Tibial artery (tissue), 4 donors: ENCODE measurements at places on chromosomes 12 and 14.

- peak; percentile 33 for DNase-seq
Observed at GRCh38 chr14:95255487-95255886, 64.2 kb downstream of the CLMN start.

GRCh38 chr14:21267886-21268616 lies 1.2 kb downstream of the HNRNPC start:
- DNase-seq = no peak

GRCh38 chr14:98156411-98156810 lies 1115.6 kb downstream of the BCL11B start:
- DNase-seq = no peak

DNA sequence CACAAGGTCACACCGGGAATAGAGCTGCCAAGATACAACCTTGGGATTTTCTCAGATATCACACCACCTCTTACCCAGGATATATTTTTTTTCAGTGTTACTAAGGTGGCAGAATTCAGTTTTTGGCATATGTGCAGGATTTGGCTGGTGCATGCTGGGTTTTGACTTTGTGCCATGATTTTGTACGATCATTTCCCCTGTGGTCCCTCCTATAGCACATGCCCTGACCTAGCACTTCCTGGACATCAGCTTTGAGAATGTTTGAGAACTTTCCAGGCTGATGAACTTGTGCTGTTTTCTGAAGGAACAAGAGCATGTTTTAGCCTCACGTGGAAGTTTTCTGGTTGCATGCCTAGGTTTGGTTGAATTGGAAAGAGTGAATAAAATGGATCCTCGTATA lies 11.0 kb upstream of the TBPL2 start:
- DNase-seq = no peak

GRCh38 chr12:60100852-60101251 lies 505.0 kb downstream of the SLC16A7 start:
- DNase-seq = no peak

DNA sequence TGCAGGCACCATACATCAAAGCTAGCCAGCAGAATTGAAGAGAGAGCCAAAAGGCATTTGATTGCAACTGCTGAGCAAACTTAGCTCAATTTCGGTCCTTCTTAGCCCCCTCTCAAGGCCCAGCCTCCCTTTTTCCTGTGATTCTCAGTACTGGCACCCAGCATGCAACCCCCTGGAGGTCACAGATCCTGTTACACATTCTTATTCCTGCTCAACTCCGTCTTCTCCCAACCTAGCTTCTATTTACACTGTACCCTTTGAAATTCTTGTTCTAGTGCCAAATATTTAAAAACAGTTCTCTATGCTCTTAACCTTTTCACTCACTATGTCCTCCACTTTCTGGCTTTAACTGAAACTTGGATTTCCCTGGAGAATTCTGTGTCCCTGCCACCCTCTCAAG lies 131.3 kb upstream of the CPSF6 start:
- DNase-seq = no peak

DNA sequence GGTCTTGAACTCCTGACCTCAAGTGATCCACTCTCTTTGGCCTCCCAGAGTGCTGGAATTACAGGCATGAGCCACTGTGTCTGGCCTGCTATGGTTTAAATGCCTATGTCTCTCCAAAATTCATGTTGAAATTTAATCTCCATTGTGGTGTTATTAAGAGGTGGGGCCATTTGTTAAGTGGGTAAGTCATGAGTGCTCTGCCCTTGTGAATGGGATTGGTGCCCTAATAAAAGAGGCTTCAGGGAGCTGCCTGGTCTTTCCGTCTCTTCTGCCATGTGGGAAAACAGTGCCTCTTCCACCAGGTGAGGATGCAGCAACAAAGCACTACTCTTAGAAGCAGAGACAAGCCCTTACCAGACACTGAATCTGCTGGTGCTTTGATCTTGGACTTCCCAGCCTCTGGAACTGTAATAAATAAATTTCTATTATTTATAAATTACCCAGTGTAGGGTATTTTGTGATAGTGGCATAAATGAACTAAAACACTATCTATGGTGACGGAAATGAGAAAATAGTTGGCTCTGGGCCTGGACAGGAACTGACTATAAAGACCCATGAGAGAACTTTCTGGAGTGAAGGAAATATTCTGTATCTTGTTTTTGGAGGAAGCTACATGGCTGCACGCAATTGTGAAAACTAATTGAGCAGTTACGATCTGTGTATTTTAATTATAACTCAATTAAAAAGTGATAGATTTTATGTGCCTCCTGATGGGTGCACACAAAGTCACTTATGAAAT lies 12.1 kb upstream of the ATP23 start:
- DNase-seq = no peak

DNA sequence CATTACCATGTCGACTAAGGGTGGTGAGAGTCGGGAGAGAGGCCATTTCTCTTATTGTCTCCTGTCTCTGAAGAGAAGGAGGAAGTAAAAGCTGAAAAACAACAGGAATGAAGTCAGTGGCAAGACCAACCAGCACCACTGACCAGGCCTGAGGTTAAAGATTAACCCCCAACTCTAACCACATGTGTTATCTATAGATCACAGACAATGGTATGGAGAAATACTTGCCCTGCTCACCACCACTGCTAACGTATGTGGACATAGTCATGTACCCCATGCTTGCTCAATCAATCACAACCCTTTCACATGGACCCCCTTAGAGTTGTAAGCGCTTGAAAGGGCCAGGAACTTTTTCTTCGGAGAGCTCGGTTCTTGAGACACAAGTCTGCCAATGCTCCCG lies 690.9 kb upstream of the LMO3 start:
- no peak for DNase-seq

DNA sequence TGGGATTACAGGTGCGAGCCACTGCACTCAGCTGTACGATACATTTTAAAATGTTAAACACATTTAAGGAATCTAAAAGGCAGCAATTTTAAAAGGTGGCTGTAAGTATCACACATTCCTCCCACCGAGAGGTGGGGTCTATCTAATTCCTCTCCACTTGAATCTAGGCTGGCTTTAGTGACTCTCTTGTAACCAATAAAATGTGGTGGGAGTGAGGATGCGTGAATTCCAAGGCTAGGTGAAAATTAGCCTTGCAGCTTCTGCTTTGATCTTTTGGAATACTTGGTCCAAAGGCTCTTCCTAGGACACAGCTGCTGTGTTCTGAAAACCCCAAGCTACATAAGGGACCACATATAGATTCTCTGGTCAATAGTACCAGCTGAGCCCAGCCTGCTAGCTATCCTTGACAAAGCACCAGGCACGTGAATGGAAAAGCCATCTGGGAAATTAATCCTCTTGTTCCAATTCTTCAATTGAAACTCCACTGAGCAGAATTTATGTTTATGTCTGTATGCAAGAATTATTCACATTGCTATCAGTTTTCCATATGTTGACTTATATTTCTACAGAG lies 8.8 kb upstream of the GPRC5D start:
- DNase-seq = no peak

- no peak for DNase-seq
Observed at GRCh38 chr12:104870797-104871196, 87.3 kb downstream of the SLC41A2 start.

GRCh38 chr14:91143862-91144261 lies 30.0 kb downstream of the DGLUCY start:
- peak; percentile 86 for DNase-seq

GRCh38 chr12:82652071-82652470 lies 34.6 kb upstream of the TMTC2 start:
- DNase-seq = no peak

GRCh38 chr12:15662303-15662980 lies 126.7 kb downstream of the EPS8 start:
- no peak for DNase-seq

DNA sequence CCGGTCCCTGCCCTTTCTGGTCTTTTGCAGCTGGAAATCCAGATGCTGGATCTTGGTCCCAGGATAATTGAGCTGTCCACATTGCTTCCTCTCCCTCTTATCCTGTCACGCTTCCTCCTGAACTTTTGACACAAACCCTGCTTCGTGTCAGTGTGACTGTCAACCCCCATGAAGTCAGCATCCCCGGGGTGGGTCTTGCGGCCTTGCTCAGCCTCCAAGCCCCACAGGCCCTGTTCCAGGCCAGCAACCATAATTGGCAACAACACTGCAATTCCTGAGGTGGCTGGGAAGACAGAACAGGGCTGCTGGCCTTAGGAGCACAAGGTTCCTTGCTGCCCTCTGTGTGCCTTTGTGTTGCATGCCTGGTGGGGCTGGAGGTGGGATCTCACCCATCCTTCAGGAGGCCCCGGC lies 74.9 kb downstream of the NTF3 start:
- DNase-seq = no peak

DNA sequence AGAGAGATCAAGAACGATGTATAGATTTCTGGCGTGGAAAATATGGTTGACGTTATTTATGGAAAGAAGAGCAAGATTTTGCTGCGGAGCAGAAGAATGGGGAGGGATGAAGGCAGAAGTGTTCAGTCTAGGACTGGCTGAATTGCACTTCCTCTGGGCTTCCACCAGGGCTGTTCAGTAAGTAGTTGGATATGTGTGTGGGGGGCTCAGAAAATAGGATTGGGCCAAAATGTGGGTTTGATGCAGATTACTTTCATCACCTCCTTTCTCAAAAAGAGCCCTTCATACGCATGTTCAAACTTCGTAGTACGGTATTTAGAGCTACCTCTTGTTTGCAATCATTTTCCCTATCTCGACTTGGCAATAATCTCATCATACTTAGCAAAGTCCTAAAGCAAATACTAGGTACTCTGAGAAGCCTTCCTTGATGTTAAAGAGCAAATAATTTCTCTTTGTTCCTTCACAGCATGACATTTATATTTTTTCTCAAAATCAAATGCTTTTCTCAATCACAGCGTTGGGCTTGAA lies 349.4 kb downstream of the NELL2 start:
- no peak for DNase-seq

- no peak for DNase-seq
Observed at GRCh38 chr14:93410021-93410420, 20.7 kb upstream of the UNC79 start.

DNA sequence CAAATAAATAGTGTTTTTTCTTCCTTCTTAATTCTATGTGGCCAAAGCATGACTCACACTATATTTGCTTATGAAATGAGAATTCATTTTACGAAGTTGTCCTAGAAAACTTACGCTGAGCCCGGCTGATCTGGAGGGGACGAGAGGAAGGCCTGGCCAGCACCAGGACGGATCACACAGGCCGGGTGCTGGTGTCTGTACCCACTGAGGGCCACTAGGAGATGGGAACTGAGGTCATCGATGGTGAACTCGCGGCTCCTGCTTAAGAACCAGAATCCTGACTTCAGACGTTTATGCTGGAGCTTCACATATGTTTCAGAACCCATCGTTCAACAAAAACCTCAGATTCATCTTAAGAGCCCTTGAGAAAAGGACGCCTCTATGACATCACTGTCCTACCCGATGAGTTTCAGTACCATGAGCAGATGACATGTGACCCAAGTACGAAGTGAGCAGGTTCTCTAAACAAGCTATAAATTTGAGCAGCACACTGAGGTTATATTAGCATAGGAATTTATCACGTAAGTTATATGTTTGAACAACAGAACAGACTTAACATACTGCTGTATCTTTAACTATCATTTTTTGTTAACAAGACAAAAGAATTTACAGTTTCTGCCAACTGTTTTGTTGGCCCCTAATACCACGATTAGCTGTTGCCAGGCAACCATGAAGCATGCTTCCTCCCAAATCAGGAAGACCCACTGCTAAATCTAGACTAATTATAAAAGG lies 111.9 kb downstream of the FOXN3 start:
- peak; percentile 75 for DNase-seq

- DNase-seq = no peak
Observed at GRCh38 chr12:67761566-67761965, 113.0 kb downstream of the DYRK2 start.

- DNase-seq = peak; percentile 33
Observed at GRCh38 chr12:5909560-5909959, 35.5 kb downstream of the ANO2 start.

DNA sequence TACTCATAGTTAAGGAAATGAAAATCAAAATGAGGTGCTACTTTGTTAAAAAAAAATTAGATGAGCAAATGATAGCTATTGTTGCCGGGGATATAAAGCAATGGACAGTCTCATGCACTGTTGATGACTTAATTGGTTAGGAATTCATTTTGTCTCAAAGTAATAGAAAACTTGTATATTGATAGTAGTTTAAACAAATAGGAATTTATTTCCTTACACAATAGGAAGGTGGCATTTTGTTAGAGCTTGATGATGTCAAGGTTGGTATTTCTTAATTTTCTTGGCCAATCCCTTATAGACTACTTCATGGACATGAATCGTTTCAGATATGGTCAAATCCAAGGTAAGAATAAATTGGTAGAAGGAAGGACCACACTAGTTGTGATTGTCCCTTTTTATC lies 7.8 kb downstream of the PRPF39 start:
- DNase-seq = no peak
